ENCODE measurements at places on chromosomes 6 and 20. TPM values are rescaled to one million over a fixed set of nuclear protein-coding genes. Genes with fewer than 3 reads are reported as not detected.

The SLC22A16 gene
- total RNA-seq, result 0.92 TPM

The PAX1 gene
- not detected for total RNA-seq

The ARFGEF3 gene
- 32.1 TPM for total RNA-seq

The EPPIN gene
- not detected for total RNA-seq

The GNRH2 gene
- total RNA-seq, result not detected

The PLG gene
- not detected for total RNA-seq

The FAM83D gene
- total RNA-seq, result 128 TPM

The SIRPB1 gene
- not detected for total RNA-seq

The ZSCAN26 gene
- total RNA-seq, result 40.8 TPM

The ARMC12 gene
- total RNA-seq, result not detected

Data from stomach (tissue), 19 donors.